T47D (cell line): ENCODE measurements at places on chromosomes 3 and 15.

DNA sequence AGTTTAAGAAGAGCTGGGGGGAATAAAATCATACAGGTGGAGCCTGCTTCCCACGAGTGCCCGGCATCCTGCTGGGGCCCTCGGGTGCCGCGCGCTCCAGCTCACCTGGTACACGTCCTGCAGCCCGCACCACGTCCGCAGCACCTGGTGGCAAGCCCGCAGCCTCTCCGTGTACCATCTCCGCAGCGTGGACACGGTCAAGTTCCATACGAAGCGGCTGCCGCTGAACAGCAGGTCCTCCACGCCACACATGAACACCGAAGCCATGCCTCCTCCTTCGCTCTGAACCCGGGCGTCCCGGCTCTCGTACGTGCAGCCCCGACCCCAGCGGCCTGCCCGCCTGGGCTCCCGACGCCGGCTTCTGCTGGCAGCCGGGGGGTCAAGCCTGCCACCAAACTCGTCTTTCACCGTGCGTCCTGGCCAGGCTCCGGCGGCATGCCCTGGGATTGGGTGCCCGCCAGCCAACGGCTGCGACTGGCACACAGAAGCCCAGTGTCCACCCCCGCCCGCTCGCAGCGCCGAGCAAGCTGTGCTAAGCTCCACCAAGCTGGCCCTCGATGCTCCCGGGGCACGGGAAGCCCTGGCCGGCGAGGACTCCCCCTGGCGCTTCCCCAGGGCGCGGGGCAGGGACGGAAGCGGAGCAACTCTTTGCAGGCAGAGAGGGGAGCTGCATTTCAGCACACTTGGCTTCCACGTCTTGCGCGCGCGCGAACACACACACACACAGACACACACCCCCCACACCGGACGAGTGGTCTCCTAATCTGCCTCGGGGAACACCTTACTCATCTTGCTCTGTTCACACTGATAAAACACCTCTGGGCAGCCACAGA is at the start of gene FRMD4B:
Gene FRMD4B (minus strand): TSS at position 366 of the 833 bp plus-strand sequence. CDS start 99 bp downstream, at position 267.
- DNase-seq, result peak; percentile 70

GRCh38 chr3:39762537-39763070 is 46.8 kb upstream of the MYRIP start:
- no peak for DNase-seq

DNA sequence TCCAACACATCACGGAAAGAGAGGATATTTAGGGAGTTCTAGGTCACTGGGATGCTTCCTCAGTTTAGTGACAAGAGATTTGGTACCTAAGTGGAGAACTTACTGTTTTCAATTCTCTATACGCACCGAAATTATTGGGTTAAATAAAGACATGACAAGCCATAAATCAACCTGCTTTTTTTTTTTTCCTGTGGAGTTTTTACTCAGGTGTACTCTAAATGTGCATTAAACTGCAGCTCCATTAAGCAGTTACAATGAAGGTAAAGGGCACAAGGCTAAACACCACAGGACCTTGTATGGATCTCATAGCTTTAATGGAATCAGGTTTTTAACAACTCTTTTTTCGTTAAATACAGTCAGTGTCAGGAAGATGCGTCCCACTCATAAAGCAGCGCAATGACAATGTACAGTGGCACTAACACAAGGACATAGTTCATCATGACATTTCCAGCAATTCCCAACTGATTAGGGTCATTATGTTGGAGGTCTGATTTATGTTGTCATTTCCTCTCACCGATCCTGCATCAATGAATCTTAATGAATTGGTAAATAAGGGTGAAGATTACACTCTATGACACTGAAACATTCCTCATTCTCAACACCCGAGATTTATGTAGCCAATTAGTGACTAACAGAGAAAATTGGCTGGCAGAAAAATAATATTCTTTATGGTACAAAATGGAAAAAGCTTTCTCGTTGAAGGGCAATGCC is 355.2 kb downstream of the FOXP1 start:
- no peak for DNase-seq

DNA sequence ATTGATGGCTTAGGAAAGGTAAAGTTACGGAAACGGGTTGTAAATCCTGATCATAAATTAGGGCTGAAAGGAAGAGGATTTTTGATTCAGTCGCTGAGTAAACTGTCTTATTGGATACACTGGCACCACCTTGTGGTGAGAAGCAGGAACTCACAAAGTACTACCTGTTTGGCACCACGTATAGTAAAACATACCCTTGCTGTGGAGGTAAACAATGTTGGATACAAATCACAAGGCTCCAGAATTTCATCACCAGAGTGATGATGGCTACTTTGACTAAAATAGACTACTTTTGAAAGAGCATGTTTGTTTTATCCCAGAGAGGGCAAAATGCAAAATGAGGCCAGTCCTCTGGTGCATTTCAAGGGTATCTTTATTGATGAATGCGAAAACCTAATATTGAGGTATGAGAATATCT is 216.9 kb downstream of the IGSF11 start:
- peak; percentile 35 for DNase-seq

- no peak for DNase-seq
Measured at GRCh38 chr3:60703008-60703407, 548.2 kb downstream of the FHIT start.

- DNase-seq, result no peak
Measured at GRCh38 chr15:59976480-59977271, 27.4 kb upstream of the FOXB1 start.

- DNase-seq, result no peak
Measured at GRCh38 chr3:23762759-23763477, 42.8 kb upstream of the UBE2E1 start.

DNA sequence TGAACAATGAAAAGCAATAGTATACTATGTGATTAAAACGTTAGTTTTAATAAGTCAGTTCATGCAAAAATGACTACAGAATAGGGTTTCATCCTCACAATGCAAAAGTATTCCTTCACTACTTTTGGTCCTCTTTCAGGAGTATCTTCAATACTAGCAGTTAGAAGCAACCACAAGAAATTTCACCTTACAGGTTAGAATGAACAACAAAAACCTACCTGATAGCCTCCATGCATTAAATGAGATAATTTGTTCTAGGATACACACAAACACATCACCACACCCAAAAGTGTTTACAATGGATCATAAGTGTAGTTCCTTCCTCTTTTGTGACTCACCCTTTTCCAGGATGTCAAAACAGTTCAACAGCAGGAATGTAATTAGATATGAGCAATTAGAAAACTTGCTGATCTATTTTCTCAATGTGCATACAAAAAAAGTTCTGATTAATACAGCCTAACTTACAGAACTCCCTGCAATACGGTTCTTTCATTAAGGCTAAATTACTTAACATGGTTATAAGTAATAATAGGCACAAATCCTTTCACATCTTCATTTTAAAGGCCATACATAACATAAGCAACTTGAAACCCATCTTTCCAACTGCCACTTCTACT is 21.6 kb downstream of the UACA start:
- DNase-seq, result no peak

- no peak for DNase-seq
Measured at GRCh38 chr15:42735382-42736165, 1.4 kb downstream of the CDAN1 start.

GRCh38 chr3:106176734-106177133 is 307.9 kb upstream of the CBLB start:
- DNase-seq, result no peak

- no peak for DNase-seq
Measured at GRCh38 chr15:81235276-81236123, 38.8 kb downstream of the IL16 start.

- no peak for DNase-seq
Measured at GRCh38 chr3:161314836-161315395, 56.4 kb downstream of the SPTSSB start.

- no peak for DNase-seq
Measured at GRCh38 chr3:87835236-87835635, 223.6 kb downstream of the CGGBP1 start.

GRCh38 chr3:171906951-171907676 is 64.0 kb downstream of the TMEM212 start:
- DNase-seq, result no peak

DNA sequence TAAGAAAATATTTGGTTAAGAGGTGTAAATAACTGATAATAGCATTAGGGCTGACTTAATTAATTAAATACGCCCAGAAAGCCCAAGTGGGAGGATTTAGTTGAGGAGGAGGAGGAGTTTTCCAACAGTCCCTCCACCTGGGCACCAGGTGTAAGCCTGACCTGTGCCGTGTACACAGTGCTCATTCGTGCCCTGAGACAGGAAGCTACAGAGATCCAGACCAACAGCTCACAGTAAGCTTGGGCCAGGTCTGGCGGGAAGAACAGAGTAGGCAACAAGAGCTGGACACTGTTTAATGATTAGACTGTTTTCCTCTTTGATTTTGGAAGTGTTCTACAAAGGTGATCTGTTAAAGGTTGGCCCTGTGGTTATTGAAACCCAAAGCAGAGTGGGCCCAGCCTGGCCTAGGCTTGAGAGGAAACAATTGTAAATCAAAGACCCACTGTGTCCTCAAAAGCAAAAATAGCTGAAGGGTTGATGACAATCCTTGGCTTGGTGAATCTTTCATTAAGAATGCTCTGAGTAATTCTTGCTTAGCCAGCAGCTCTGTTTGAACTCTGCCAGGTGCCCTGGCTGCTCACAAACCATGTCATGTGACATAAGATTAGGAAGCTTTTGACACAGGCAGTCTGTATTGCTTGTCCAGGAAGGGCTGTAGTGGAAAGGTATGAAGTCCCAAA is 13.8 kb downstream of the SQOR start:
- DNase-seq, result peak; percentile 59

DNA sequence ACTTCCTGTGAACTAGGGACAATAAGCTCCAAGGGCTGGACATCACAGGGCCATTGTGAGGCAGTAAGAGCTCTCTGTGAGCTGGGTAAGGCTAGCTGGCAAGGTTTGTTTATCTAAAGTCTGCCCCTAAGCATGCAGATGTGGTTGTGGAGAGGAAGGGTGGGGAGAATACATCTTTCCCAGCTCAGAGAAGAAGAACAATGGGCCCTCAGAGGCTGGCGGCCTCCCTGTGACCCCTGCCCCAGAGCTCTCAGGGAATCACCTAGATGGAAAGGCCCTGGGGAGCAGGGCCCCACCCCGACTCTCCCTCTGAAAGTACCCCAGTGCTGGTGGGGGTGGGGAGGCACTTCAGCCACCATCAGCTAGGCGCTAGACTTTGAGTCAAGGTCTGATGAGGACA is 4.3 kb upstream of the AP3B2 start:
- no peak for DNase-seq

GRCh38 chr15:40092256-40092978 is 16.3 kb downstream of the BMF start:
- no peak for DNase-seq

DNA sequence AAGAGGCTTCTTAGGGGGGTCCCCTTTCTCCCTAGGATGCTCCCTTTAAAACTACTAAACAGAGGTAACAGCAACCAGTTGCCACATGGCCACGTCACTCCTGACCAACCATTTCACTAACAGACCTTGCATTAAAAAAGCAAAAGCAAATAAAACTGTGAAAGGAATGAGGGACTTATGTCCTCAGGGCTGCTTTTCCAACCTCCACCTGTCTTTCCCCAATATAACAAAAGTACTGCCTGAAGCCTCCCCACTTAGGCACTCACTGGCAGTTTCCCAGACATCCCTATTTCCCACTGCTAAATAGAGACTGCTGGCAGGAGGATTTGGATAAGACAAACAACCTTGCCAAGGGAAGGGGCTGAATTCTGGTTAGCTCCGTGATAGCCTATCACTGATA is 130.3 kb downstream of the ATP8B4 start:
- DNase-seq, result no peak

DNA sequence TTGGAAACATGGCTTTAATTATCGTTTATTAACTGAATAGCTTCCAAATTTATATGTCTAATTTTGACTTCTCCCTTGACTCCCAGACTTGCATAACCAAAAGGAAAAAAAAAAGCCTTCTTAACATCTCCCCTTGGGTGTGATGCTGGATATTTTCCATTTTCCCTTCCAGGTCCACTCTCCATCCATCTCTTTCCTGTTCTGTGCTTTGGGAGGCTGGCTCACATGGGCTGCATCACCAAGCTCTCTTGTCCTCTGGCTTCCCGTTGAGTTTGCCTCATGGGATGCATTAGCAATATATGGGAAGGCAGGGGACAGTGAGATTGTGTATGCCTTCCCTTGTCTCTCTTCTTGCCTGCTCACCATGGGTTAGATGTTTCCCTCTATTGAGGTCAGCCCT is 77.8 kb upstream of the FAM98B start:
- DNase-seq, result no peak

DNA sequence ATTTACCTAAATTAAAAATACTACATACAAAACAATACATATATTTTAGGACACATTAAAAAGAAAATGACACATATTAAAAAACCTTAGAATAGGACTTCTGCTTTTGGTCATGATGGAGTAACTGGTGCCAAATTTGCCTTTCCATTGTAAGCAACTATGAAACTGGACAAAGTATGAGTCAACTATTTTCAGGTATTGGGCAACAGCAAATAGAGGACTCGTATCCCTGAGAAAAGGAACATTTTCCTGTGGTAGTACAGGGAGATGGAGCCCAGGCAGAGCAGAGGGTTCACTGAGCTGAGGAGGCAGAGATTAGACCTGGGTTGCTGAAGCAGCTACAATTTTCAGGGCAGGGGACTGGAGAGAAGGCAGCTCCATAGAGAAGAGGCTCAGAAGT is 14.7 kb downstream of the CCR1 start:
- no peak for DNase-seq

GRCh38 chr3:108602249-108602934 is 12.9 kb downstream of the DZIP3 start:
- DNase-seq, result peak; percentile 12

- no peak for DNase-seq
Measured at GRCh38 chr3:155069729-155070128, 10.4 kb upstream of the MME start.

DNA sequence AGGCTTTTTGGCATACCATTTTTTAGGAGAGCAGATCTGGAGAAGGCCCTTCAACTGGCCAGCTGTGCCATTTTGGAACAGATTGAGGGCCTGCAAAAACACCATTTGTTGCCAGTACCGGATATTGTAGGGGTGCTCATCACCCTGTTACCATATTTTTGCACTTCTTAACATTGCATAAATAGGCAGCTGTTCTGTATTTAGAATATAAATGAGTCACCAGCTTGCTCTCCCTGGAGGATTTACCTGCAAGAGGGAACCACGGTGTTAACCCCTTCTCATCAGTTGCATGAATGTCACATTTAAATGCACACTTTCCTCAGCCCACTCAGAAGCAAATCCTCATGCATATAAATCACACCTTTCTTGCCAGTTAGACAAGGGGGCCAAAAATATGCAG is 435.6 kb downstream of the ROBO2 start:
- DNase-seq, result no peak

- DNase-seq, result no peak
Measured at GRCh38 chr3:12489832-12490231, 5.6 kb downstream of the TSEN2 start.
